ENCODE measurements at places on chromosomes 3 and 15.

GRCh38 chr15:74384881-74385643 is 17.6 kb upstream of the CYP11A1 start:
- no peak for DNase-seq

GRCh38 chr3:197957790-197958133 is 2.3 kb upstream of the LMLN start:
- no peak for DNase-seq

GRCh38 chr3:187079090-187080022 is 59.9 kb downstream of the RPL39L start:
- no peak for DNase-seq

DNA sequence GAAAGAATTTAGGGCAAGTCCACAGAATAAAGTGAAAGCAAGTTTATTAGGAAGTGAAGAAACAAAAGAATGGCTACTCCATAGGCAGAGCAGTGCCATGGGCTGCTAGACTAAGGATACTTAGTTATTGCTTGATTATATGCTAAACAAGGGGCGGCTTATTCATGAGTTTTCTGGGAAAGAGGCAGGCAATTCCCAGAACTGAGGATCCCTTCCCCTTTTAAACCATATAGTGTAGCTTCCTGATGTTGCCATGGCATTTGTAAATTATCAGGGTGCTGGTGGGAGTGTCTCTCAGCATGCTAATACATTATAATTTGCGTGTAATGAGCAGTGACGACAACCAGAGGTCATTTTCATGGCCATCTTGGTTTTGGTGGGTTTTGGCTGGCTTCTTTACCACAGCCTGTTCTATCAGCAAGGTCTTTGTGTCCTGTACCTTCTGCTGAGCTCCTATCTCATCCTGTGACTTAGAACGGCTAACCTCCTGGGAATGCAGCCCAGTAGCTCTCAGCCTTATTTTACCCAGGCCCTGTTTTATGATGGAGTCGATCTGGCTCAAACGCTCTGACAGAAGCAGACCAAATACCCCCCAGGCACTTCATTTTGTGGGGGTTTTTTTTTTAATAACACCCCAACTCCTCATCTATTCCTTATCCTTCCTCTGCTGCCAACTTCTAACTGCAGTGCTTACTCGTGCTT is 103.0 kb upstream of the RARB start:
- DNase-seq: no peak

- no peak for DNase-seq
Observed at GRCh38 chr15:99895956-99896311, 162.7 kb upstream of the LYSMD4 start.

- DNase-seq: no peak
Observed at GRCh38 chr3:28132941-28133340, 108.5 kb upstream of the CMC1 start.

DNA sequence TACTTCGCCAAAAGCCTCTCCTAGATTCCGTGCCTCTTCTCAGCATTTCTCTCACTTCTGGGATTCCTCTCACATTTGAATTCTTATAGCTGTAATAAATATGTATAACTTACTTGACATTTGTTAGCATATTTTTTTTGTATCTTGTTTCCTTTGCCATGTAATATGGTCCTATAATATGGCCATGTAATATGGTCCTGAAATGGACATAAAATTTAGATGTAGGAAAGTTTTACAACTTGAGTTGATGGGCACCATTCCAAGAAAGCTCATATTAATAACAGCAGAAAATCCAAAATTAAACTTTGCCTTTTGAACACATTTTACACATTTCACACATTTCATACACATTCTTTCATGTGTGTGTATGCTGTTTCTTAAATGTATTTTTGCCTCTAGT is 480.6 kb downstream of the RBMS3 start:
- DNase-seq: no peak

DNA sequence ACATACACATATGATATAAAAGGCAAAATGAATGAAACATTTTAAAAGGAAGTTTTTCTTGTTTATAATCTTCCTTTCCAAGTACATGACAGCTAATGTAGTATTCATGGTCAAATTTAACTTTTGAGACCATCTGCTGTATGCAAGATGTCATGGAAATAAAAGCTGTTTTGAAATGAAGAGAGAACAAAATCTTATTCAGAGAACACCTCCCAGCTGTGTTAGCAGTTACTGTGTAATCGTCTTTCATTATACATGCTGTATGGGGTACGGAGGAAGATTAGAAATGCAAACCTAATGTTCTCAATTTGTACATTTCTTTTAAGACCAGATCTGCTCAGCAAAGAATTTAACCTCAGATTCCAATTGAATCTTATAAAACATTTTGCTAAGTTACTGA is 1182.3 kb downstream of the OTOL1 start:
- DNase-seq: no peak

DNA sequence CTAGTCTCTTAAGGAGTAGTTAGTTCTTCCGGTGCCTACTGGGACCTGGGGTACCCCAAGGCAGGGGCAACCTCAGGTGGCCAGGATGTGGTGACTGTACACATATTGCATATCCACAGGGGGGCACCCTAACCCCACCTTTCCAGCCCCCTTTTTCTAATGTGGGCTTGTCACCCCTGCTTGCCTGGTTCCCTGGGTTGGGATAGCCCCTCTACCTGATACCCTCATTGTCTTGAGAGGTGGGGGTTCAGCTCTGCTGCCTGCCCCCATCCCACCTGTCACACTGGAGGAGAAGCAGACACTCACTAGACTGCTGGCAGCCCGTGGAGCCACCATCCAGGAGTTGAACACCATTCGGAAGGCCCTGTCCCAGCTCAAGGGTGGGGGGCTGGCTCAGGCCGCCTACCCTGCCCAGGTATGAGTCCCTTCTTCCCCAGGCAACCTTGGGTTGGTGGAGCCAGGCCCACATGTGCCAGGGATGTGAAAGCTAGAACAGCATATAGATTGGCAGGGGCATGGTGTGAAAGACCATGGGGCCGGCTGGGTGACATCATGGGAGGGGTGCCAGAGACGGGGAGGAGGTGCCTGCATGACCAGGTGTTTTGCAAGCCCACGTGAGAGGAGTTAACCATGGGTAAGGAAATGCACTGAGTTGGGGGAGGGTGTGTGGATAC is 4.0 kb downstream of the GLYCTK start:
- DNase-seq: peak; percentile 41

DNA sequence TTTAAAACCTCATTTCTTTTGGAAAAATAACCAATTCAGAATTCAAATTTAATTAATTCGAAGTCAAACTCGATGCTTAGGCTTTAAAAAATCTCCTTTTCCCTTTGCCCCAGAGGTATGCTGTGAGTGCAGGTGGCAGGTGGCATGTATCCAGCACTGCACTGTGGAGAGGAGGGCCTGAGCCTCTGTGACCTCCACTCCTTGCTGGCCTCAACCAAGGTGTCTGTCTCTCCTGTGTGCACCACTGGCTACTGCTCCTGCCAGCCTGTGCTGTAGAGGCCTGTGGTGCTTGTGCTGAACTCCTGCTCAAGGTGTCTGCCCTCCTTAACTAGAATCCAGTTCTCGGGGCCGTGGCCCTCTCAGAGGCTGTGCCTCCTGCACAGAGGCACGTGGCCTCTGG is 56.2 kb upstream of the NEDD4 start:
- no peak for DNase-seq

DNA sequence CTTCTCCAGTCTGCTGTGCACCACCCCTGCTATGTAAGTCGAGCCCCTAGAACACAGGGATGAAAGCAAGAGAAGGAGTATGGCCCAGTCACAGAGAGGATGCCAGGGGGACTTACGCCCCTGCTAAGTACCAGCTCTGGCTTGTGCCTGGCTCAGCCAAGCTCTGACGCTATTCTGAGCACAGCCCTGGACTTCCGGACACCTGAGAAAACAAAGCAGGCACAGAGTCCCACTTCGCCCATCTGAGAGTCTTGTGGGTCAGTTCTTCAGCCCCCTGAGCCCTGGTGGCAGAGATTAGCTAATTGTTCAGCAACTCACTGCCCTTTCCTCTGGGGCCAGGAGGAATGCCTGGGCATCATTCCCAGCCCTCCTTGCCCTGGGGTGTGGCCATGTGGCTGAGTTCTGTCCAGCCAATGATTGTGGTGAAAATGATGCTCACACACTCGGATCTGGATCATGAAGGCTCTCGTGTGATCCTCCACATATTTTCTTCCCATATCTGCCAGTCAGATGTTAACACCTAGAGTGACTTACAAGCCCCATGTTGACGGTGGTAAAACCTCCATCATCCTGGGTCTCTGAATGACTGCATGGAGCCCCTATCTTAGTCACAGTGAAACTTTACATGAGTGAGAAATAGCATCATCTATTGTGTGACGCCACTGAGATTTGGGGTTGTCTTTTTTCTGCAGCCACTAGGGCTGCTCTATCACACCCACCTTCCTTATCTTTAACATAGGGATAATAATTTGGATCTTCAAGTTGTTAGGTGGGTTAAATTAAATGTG is 105.7 kb downstream of the TPRA1 start:
- DNase-seq: no peak

- no peak for DNase-seq
Observed at GRCh38 chr3:127682561-127682960, 9.8 kb downstream of the ABTB1 start.

GRCh38 chr3:43378066-43378935 is 92.0 kb downstream of the SNRK start:
- peak; percentile 61 for DNase-seq

DNA sequence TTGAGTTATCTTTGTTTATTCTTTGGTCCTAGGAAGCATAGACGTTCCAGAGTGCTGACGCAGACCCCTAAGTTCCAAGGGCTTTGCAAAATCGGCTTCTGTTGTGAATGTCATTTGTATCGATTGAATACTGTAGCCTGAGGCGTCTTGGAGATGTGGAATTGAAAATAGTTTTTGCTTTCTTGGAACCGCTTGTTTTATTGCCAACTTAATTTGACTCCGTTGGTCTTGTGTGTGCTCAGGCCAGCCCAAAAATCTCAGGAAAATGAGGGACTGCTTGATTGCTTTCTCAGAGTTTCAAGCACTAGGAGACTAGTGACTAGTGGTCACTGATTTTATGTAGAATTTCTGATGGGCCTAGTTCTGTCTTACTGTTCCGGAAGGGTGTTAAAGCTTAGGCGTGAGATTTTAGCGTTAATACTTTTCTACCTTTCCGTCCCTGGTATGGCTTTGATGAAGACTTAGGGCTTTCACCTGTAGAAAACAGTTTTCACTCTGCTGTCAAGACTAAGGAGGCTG is 263 bp upstream of the UTS2B start:
- no peak for DNase-seq

Measured in activated T-cell treated with anti-CD3 and anti-CD28 coated beads for 1 hour (primary cell).